ENCODE measurements at places on chromosomes 3 and 15.

DNA sequence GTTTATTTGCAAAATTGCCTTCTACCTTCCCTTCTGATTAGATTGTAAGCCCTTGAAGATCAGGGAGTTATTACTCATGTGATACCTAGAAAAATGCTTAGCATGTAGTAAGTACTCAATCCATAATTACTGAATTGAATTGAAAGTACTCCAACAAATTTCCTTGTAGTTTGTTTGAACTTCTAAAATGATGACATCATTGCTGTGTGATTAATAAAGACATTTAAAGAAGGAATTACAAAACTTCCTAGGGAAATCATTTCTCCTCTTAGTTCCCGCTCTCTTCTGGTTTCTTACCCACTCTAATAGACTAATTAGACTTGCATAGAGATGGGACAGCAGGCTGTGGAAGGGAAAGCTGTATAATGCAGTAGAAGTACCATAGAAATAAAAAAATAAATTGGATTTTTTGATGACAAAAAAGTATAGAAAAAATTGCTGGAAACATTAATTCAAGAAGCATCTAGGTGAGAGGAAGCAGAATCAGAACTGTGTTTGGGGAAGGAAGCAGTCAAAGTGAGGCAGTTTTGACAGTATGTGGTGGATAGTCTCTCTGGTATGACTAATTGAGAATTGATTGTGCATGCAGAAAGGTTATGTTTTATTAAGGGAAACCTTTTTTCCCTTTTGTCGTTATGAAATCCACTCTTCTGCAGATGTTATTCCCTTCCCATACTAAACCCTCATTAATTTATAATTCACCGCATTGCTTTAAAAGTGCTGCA lies 93.0 kb downstream of the ALCAM start:
- DNase-seq, result no peak

- peak; percentile 72 for DNase-seq
Measured at GRCh38 chr3:23865595-23866396, 51.0 kb downstream of the NKIRAS1 start.

DNA sequence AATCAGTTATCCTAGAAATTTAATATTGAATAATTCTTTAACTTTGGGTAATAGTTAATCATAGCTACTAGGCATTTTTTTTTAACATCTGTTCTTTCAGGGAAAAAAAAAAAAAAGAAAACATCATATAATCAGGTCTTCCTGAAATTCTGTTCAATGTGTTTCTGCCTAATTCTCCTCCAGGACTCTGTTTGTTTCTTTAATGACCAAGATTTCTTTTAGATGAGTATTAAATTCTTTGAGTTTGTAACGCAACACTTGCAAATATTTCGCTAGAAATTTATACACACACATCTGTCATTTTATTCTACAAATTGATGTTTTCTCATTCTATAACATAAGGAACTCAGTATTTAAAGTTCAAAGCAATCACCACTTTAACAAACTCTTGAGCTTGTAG lies 56.7 kb downstream of the ALCAM start:
- no peak for DNase-seq

GRCh38 chr3:50008931-50009330 lies 69.0 kb downstream of the RBM6 start:
- DNase-seq, result no peak

DNA sequence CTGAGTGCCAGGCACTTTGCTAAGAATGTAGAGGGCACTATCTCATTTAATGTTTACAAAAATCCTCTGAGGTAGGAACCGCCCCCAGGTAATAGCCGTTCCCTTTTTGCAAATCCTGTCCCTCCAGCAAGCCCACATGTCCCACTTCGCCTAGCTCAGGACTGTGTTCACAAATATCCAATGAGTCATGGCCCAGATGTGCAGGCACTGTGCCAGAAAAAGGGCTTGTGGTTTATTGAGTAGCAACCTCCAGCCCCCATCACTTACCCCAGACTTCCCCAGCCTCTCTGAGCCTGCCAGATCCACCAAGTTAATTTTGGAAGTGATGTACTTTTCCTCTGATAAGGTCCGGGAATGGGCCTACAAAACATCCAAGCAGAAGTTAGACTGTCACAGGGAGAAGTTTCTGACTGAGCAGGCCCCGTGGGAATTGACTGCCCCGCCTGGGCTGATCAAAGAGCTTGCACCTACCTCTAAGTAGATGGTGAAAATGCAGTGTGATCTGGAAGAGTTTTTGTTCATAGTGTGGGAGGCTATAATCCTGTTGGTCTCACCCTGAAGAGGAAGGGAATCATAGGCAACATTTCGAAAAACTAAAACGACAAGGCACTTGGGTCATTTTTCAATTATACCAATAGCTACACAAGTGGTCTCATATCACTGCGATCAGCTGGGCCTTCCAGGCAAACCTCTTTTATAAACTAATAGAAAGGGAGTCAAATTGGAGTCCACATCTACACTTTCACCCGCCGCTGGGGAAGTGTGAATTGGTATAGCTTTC lies 15.7 kb downstream of the KIF9 start:
- peak; percentile 26 for DNase-seq

DNA sequence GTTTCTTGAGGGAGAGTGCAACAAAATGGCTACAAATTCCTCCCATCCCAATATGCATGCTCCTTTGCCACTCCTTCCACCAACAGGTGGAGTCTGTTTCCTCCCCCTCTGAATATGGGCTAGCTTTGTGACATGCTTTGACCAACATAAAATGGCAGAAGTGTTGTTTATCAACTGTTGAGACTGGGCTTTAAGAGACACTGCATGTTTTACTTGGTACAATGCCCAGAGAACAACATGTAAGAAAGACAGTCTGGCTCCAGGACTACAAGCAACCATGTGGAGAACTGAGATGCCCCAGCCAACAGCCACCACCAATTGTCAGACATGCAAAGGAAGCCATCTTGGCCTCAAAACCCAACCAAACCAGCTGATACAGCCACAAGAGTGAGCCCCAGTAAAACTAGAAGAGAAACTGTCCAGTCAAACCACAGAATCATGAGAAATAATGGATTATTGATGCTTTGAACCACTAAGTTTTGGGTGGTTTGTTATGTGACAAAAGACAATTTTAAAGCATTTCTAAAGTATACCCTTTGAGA lies 40.5 kb downstream of the NUDT16 start:
- peak; percentile 14 for DNase-seq

DNA sequence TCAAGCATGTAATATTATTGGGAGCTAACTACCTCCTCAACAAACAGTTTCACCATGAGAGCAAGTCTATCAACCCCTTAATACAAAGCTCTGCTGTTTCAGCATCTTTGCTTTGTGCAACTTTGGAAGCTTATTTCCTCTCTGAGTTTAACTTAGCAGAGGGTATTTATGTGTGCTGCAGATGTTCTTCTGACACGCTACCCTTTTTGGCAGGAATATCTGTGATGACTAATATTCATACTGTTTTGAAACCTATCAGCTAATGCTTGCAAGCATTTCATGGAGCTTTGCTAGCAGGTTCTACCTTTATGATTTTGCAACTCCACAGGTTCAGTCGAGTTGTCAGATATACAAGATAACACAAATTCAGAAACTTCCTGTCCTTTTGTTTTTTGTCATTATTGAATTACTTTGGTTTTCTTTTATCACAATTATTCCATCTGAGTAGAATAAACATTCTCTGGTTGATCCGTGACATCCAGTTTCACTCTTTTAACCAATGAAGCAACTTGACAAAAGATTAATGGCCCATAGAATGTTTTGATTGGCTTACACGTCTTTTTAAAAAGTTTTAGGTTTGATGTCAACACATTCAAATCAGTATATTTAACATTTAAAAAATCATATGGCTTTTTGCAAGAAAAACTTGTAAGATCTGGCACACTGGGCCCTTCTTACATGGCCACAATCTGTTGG lies 1.7 kb upstream of the SLC9A9 start:
- no peak for DNase-seq

GRCh38 chr3:12884186-12884680 lies 42.9 kb upstream of the RPL32 start:
- DNase-seq, result no peak

- no peak for DNase-seq
Measured at GRCh38 chr3:42745291-42745745, 27.7 kb downstream of the CCDC13 start.

DNA sequence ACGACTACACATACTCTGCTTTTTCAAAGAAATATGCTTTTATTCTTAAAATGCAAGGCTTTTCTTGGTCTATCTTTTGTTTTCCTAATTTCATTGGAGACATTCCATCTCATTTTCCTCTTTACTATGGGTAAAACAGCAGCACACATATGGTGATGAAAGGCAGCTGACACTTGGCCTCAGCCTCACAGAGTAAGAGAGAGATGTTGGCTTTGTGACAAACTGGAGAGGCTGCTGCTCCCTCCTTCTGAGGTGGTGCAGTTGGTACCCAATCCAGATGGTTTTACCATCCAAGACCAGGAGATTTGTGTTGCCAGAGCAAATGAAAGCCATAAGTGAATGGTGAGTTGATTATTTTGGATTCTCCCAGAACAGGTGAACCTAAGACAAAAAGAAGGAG lies 13.2 kb upstream of the SLC2A2 start:
- DNase-seq, result no peak

DNA sequence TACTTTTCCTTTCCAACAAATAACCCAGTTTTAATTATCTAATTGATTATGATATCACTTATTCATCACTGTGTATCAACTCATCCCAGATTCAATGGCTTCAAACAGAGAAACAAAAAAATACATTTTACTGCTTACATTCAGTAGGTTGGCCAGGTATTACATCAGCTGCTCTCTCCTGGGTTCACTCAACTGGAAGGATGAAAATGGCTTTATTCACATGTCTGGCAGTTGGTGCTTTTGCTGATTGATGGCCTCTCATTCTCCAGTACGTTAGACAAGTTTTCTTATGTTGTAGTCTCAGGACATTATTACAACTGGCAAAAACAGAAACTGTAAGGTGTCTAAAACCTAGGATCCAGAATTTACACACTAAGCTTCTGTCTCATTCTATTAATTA lies 811.0 kb upstream of the ALCAM start:
- DNase-seq, result no peak

DNA sequence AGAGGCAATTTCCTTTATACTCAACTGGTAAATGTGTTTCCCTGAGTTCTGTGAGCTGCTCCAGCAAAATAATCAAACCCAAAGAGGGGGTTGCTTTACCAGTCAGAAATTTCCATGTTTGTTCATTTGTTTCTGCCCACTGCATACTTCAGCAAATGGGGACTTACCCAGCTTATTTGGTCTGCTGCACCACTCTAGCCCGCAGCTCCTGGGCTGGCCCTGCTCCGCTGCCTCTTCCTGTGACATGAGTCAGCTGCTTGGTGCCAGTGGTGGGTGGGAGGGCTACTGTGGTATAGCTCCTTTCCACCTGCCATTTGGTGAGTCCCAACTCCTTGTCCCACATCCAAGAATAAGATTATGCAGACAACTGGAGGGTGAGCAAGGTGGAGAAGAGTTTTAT lies 644.2 kb downstream of the MCTP2 start:
- DNase-seq, result no peak

DNA sequence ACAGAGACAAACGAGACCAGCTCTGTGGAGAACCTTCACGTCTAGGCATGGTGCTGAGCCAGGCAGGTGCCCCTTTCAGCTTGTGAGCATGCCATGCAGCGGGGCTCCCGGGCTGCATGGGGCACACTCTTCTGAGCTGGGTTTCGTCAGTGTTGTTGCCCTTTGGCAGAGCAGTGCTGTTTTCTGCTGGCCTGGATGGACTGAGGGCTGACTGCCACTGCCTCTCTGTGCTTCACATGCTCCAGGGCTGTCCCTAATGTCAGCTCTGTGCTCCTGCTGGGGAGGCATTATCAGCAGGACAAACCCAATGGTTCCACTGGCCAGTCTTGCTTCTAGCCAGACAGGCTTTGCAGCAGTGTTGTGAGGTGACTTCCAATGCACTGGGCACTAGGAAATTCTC lies 9.5 kb downstream of the GASK1A start:
- DNase-seq, result no peak

- no peak for DNase-seq
Measured at GRCh38 chr15:40443255-40443654, 2.5 kb downstream of the BAHD1 start.

DNA sequence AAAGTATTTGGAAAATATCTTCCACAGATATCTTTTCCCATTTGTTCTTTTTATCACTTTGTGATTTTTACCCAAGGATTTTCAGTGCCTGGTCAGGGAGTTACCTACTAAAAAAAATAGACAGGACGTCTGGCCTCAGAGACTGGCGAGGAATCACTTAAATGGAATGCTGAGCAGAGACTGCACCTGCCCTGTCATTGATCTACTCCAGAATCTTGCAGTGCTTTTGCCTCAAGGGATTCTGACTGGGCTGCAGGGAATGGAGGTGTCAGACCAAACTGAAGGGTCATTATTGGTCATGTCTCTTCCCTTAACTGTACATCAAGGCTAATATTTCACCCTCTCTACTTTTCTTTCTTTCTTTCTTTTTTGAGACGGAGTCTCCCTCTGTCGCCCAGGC lies 12.1 kb upstream of the RYR3 start:
- no peak for DNase-seq

DNA sequence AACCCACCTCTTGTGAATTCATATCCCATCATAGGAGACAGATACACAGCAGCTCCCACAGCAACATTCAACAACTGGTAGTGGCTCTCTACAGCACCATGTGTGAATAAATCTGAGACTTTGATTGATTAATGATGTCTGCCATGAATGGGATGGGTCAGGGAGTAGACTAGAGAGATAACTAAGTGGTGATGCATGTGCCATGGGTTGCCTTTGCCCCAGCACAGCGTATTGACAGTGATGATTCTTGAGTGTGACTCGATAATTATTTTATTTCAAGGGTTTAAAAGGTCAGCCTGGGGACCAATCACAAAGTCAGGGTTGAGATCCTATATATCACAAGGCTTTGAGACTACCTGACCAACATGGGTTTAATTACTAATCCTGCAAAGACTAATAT lies 295.9 kb downstream of the PTPRG start:
- DNase-seq, result no peak

GRCh38 chr15:61198722-61199121 lies 30.4 kb downstream of the RORA start:
- no peak for DNase-seq
